ENCODE measurements at places on chromosomes 3 and 15.

DNA sequence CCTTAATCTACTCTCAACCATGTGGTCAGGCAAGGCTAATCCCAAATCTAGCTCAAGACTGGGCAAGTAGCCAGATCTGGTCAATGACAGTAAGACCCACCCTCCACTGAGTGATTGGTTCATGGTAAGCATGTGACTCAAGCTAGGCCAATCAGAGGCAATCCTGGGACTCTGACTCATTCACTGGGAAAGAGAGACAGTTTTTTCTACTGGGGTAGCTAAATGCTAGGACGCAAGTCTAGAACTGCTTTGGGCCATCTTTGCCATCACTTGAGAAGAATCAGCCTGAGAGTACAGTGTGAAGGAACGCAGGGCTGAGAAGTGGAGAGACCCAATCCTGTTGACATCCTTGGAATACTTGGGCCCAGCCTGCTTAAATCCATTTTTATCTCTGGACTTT lies 9.4 kb upstream of the RAD18 start:
- DNase-seq: no peak

- DNase-seq: no peak
These were observed 526 bp downstream of the RMDN3 start for GRCh38 chr15:40754574-40754882.

- DNase-seq: no peak
These were observed 7.1 kb upstream of the PXK start for GRCh38 chr3:58325525-58325992.

DNA sequence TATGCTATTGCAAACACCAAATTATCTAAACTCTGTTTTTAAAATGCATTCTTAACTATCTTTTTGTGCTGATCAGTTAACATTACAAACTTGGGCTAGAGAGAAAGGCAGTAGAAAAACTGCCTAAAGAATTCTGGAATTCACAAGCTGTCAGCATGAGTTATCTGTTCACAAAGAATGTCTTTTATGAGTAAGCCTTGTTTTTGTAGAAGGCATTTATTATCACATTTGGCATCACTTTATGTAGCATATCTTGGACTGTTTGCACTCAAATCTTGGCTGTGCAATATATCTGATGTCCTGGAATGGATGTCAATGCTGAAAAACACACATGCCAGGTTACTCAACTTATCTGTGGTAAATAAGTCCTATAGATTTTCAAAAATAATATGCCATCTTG lies 15.5 kb upstream of the BCHE start:
- DNase-seq: no peak

- no peak for DNase-seq
These were observed 92.1 kb downstream of the HHLA2 start for GRCh38 chr3:108388136-108389132.

GRCh38 chr3:119025171-119025795 lies 9.4 kb downstream of the IGSF11 start:
- no peak for DNase-seq
